ENCODE measurements at places on chromosomes 6 and 20. TPM values are rescaled to one million over a fixed set of nuclear protein-coding genes. Genes with fewer than 3 reads are reported as not detected.

DNA sequence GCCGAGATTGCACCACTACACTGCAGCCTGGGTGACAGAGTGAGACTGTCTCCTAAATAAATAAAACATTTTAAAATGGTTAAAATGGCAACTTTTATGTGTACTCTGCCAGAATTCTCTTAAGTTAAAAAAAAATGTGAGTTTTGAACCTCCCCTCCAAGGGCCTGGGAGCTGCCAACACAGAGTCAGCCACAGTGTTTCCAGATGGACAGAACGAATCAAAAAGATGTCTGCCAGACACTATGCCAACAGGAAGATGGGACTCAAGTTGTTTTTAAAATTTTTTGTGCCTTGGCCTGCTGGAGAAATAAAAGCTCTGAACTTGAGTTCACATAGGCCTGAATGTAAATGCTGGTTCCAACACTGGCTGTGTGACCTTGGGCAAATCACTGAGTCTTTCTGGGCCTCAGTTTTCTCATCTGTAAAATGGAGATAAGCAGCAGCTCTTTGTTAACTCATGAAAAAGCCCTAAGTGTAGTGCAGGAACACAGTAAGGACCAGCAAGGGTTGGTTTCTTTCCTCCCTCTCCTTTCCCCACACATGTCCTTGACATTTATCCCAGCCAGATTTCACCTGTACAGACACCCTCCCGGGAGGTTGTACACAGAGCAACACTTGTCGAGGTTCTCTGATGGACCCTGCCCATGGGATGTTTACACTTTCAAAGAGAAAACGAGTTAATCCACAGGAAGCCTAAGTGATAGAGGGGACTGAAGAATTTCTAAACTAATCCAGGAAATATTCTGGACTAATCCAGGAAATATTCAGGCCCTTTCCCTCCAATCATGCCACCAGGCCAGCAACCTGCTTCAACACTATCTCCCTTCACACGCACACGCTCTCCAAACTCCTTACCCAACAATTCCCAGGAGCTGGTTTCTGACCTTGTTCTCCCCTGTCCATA lies 35.0 kb downstream of the MRPL14 start:
- H3K27me3 ChIP-seq = no peaks in the 10 kb centered on the region
- H3K4me1 ChIP-seq = peaks cover 76% of the 10 kb centered on the region
- H3K36me3 ChIP-seq = no peaks in the 10 kb centered on the region
- DNase-seq = peak; percentile 91
- peak overlapping the region; percentile 76 for H3K27ac ChIP-seq

- H3K4me3 ChIP-seq = no peak overlapping the region
- DNase-seq = no peak
Observed at GRCh38 chr6:4935975-4936680, 67.7 kb downstream of the RPP40 start.

- H3K27me3 ChIP-seq = no peaks in the 10 kb centered on the region
- DNase-seq = no peak
- H3K27ac ChIP-seq = no peak overlapping the region
- H3K36me3 ChIP-seq = no peaks in the 10 kb centered on the region
- H3K4me3 ChIP-seq = no peak overlapping the region
Observed at GRCh38 chr6:20929283-20929682, 395.0 kb downstream of the CDKAL1 start.

DNA sequence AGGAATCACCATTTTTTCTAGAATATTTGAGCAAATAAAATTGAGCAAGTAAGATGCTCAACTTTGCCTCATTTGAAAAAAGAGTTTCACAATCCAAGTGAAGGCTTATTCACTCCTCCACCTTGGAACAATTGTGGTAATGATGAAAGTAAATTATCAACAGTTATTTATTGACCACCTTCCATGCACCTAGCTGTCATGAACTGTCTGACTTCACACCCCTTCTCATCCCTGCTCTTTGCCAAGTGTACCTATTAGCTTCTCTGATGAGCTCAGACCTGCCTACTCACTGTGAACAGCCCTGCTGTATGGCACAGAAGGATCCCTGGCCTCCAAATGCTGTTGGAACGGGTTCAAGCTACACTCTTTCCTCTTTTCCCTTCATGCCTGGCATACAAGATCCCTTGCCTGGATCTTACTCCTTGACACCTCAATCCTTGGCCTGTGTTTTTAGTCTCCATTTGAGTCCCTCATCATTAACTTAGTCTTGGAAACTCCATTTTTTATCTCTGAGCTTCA lies 99.0 kb upstream of the PREP start:
- no peaks in the 10 kb centered on the region for H3K27me3 ChIP-seq
- no peak for DNase-seq
- H3K4me3 ChIP-seq = no peak overlapping the region

DNA sequence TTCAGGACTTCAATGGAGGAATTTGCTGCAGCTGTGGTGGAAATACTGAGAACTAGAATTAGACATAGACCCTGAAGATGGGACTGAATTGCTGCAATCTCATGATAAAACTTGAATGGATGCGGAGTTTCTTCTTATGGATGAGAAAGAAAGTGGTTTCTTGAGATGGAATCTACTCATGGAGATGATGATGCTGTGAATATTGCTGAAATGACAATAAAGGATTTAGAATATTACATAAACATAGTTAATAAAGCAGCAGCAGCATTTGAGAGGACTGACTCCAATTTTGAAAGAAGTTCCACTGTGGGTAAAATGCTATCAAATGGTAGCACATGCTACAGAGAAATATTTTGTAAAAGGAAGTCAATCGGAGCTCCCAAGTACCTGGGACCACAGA lies 264.6 kb downstream of the UBE3D start:
- H3K27ac ChIP-seq = no peak overlapping the region
- no peaks in the 10 kb centered on the region for H3K27me3 ChIP-seq
- no peak for DNase-seq

DNA sequence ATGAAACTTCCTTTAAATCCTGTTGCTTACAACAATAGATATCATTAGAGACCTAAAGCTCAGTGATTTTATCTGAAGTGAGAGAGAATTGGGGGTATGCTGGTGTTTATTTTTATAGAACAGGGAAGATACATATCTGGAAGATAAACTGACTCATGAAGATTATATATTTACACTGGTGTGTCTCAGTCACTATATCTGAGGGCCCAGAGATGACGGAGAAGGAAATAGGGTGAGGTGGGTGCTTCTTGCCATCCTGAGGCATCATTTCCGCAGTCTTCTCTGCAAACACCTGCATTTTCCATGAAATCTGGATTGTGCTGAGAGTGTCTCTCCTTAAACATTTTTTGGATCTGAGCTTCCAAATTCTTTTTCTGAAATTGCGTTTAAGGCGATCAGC lies 5.9 kb upstream of the PLCB1 start:
- no peak for DNase-seq
- H3K4me3 ChIP-seq = no peak overlapping the region
- no peaks in the 10 kb centered on the region for H3K36me3 ChIP-seq
- no peak overlapping the region for H3K27ac ChIP-seq
- H3K27me3 ChIP-seq = no peaks in the 10 kb centered on the region

- H3K27me3 ChIP-seq = no peaks in the 10 kb centered on the region
- H3K36me3 ChIP-seq = no peaks in the 10 kb centered on the region
- H3K4me1 ChIP-seq = no peaks in the 10 kb centered on the region
- H3K4me3 ChIP-seq = no peak overlapping the region
- no peak for DNase-seq
Observed at GRCh38 chr6:112065426-112065986, 11.6 kb downstream of the CCN6 start.

DNA sequence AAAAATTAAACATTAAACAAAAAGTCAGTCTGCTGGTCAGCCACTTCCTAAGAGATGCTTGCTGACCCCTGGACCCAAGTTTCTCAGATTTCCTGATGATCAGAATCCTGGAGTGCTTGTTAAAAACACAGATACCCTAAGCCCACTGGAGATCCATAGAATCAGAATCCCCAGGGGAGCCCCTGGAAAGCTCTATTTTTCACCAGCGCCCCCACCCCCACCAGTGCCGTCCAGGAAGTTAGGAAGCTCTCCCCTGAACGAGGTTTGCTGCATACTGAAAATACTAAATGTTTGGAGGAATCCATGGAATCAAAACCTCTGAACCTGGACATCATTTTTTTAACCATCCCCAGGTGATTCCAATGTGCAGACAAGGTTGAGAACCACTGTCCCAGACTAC lies 69.2 kb downstream of the BFSP1 start:
- peaks cover 4% of the 10 kb centered on the region for H3K27me3 ChIP-seq
- no peak overlapping the region for H3K4me3 ChIP-seq
- H3K27ac ChIP-seq = no peak overlapping the region
- DNase-seq = no peak
- H3K36me3 ChIP-seq = no peaks in the 10 kb centered on the region

- peaks cover 70% of the 10 kb centered on the region for H3K4me1 ChIP-seq
- no peak for DNase-seq
- H3K27ac ChIP-seq = no peak overlapping the region
- H3K27me3 ChIP-seq = no peaks in the 10 kb centered on the region
- no peaks in the 10 kb centered on the region for H3K36me3 ChIP-seq
Observed at GRCh38 chr6:43812850-43813578, 43.0 kb downstream of the VEGFA start.

Gene GNAS-AS1
- not detected for total RNA-seq

Gene CLPSL1
- total RNA-seq = not detected

Gene PLTP
- 7.0 TPM for total RNA-seq

Gene MEI4
- not detected for total RNA-seq

Gene CST9L
- not detected for total RNA-seq
